Fibroblast of upper back skin (primary cell): ENCODE measurements at places on chromosomes 16 and 17.

DNA sequence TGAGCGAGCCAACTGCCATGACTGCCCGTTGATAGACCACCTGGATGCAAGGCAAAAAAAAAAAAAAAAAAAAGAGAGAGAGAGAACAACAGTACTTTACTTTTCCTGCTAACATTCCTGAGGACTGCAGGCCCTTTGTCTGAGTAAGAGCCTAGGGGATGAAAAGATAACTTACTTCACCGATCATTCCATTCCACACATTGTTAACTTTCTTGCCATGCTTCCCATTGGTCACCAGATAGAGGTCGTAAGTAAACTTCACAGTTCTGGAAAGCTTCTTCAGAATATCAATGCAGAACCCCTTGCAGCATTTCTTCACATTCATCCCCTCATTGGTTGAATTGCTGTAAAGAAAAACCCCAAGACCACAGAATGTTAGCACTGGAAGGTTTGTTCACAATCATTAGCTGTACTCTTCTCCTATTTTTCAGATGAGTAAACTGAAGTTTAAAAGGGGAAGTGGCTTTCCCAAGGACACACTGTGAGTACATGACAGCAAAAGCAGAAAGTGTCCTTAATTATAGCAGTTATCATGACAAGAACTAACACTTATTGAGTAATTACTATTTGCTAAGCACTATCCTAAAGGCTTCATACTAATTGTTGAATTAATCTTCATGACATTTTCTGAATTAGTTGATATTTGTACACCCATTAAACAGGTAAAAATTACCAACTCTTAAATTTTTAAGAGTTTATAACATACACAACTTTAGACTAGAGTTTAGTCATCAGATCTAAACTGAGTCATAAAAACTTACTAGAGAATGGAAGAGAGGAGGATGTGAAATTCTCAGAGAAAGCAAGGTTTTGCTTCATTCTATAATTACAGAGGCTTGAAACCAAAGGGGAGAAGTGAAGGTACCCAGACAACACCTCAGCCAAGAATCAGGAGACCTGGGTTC is 341.2 kb downstream of the GRIN2A start:
- DNase-seq, result peak; percentile 18

DNA sequence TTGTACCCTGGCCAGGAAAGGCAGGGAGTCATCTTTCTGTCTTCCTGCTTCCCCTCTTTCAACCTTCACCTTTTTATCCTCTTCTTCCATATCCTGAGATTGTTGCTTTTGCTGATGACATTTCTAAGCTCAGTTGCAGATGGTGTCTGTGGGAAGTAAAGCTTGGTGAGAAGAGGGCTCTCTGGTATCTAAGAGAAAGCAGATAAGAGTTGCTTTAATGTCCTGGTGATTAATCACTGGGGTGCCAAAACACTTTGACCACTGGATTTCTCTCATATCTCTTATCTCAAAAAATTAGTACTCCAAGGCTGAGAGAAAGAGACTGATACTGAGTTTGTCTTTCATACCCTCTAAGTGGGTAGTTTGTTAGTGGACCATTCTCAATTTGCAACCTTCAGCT is 71.3 kb downstream of the NEUROD2 start:
- no peak for DNase-seq

- no peak for DNase-seq
These were observed 10.7 kb downstream of the PYCARD start for GRCh38 chr16:31191697-31192428.

DNA sequence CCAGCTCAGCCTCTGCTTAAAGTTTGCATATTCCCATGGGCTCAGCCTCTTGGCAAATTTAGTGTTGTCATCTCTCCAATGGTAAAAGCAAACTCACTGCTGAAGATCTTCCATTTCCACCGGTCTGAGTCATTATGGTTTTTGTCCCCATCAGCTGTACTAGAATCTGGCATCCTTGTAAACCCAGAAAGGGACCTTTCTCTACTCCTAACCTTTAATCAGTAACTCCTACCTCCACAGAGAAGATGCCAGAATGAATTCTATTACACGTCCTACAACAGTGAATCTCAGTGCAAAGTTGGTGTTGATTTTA is 45.8 kb downstream of the ZNF652 start:
- DNase-seq, result peak; percentile 10

DNA sequence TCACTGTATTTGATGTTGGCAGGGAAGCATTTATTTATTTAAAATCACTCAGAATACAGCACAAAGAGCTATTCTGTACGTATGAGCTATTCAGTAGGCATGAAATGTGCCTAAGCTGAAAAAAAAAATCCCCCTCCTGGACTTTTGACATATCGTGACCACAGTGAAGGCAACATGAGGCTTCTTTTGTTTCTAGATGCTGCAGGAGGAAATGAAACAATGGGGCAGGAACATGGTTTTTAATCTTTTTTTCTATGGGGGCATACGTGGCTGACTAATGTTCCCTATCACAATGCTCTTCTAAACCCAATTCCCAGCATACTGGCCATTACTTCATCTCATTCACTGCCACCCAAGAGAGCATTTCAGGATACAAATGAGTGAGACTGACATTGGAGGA is 191.0 kb upstream of the PMFBP1 start:
- DNase-seq, result no peak

DNA sequence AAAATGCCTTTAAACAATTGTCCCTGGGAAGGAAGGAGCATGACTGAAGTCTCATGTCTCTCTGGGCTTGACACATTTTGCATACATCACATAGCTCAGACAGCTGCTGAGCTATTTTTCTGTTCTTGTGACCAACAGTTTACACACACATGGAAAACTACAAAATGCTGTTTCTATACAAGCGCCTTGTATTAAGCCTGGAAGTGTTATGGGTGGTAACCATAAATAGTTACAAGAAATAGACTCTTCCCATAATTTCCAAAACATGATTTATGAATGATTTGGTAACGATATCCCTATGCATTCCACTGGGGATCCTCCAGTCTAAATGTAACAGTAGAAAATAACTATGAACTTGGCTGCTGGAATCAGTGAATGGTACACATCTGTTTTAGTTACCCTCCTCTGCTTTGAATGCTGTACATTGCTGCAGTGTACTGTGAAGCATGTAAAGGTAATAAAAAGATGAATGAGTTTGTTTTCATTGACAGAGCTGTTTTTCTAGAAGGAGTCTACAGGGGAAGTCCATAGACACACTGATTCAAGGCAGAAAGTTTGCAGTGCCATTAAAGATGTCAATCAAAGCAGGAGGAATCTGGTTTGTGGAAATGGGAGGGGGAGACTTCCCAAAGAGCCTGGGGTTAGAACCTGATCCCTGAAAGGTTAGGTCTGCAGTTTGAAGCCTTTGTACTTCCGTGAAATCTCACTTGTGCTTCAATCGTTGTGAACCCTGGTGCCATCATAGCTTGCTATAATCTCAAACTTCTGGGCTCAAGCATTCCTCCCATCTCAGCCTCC is 5.0 kb downstream of the ACSF2 start:
- DNase-seq, result no peak

GRCh38 chr16:8511464-8511863 is 78.8 kb downstream of the TMEM114 start:
- no peak for DNase-seq

DNA sequence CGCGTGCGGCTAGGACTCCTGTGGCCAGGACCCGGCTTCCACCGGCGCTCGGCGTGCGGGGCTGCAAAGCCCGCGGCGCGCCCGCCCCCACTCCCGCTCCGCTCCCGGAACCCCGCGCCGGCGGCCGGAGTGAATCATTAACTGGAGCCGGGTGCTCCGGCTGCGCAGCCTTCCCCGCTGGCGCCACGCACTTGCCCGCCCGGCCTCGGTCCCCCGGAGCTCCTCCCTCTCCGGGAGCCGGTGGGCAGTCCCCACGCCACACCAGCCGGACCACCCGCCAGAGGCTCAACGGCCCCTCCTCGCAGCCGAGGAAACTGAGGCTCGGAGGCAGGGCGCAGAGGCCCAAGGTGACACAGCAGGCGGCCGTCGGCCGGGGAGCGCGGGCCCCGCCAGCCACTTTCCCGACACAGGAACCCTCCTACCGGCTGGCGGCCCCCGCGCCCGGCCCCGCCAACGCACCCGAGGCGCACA is 580 bp downstream of the BCAR1 start:
- no peak for DNase-seq

DNA sequence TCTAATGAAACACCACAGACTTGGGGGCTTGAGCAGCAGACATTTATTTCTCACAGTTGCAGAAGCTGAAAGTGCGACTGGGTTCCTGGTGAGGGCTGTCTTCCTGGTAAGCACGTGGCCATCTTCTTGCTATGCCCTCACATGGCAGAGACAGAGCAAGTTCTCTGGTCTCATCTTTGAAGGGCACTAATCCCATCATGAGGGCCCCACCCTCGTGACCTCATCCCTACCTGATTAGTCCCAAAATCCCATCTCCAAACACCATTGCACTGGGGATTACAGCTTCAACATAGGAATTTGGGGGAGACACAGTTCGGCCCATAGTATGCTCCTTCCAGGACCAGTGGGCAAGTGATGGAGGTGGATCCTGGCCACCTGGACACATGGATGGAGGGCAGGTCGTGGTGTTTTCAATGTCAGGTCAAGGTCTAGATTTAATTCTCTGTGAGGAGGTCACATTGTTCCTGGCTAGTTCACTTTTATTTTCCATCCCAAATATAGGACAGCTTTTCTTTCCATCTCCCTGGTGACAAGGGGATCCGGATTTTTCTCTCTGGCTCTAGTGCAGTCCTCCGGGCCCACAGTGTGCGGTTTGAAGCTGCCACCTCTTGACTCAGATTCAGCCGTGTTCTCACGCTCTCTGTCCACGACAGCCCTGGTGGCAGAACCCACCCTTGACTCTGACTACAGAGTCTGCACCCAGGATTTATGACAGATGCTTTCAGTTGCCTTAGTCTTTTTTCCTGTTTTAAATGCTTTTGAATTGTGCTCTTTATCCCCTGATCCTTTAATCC is 160.5 kb upstream of the NOL11 start:
- no peak for DNase-seq

GRCh38 chr17:35002876-35003551 is 22.7 kb downstream of the LIG3 start:
- no peak for DNase-seq

DNA sequence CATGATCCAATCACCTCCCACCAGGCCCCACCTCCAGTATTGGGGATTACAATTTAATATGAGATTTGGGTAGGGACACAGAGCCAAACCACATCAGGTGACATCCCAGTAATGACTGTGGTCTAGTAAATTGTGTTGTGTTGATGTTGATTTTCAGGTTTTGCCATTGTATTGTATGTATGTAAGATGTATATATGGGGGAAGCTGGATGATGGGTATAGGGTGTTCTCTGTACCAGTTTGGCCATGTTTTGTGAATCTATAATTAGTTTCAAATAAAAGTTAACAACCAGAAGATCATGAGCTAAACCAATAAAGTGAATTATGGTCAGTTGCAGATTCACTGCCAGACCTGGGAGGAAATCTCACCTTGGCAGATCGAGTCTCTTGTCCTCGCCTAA is 283.7 kb downstream of the WWOX start:
- no peak for DNase-seq

- no peak for DNase-seq
These were observed 47.8 kb upstream of the RASL10B start for GRCh38 chr17:35683591-35683990.

- DNase-seq, result no peak
These were observed 7.8 kb downstream of the SYCE1L start for GRCh38 chr16:77207030-77207429.

DNA sequence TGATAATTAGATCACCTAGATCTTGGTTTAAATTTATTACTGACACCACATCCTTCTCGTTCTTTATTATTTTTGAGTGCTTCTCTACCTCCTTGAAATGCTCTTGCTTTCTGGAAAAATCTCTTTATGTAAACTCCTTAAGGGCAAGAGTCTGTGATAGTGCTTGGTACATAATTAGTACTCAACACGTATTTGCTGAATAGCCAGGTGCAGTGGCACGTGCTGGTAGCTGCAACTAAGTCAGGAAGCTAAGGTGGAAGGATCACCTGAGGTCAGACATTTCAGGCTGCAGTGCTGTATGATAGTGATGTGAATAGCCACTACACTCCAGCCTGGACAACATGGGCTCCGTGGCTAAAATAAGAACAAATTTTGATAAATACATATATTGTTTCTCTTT is 63.0 kb downstream of the PPM1E start:
- DNase-seq, result no peak

- DNase-seq, result peak; percentile 71
These were observed 190.2 kb downstream of the PRKCA start for GRCh38 chr17:66492561-66493005.

- no peak for DNase-seq
These were observed 1.1 kb upstream of the PKMYT1 start for GRCh38 chr16:2981177-2981898.

GRCh38 chr16:9955677-9956076 is 226.6 kb downstream of the GRIN2A start:
- DNase-seq, result no peak

- DNase-seq, result no peak
These were observed 13.2 kb downstream of the TMEM100 start for GRCh38 chr17:55709440-55709839.

- DNase-seq, result peak; percentile 11
These were observed 1.8 kb upstream of the RBFOX3 start for GRCh38 chr17:79612468-79613194.

DNA sequence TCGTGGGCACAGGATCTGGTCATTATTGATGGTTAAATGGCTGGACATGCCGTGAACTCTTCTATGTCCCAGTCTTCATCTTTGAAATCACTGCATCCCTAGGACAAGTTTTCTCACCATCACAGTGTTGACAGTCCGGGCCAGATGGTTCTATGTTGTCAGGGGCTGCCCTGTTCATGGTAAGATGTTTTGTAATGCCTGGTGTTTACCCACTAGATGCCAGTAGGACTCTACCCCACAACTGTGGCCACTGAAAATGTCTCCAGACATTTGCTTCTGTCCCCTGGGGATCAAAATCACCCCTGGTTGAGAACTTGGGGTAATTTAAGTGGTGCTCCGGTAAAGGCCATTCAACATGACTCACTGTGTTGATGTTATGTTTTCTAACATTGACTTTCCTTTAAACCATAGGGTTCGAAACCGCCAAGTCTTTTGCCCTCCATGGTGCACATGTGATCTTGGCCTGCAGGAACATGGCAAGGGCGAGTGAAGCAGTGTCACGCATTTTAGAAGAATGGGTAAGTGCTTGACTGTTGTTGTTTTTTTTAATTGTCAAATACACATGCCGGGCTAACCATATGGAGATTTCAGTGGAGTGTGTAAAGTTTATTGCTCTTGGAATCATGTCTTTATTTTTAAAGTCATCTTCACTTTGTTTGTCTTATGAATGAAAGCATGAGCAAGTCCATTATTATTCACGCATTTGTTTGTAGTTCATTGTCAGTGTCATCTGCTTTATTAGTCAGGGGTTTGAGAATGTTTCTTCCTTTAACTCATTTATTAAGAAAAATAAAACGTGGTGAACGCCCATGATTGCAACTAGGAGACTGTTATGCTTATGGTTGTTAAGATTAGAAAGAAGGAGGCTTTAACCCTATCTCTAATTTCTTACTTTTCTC is 64.6 kb downstream of the WWOX start:
- DNase-seq, result no peak

DNA sequence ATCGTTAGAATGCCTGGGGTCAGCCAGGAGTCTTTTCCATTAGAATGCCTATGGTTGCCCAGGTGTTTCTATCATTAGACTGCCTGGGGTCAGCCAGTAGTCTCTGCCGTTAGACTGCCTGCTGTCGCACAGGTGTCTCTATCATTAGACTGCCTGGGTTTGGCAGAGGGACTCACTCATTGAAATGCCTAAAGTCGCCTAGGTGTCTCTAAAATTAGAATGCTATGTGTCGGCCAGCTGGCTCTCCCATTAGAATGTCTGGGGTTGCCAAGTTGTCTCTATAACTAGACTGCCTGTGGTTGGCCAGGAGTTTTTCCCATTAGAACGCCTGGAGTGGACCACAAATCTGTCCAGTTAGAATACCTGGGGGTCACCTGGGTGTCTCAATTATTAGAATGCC is 2266.5 kb downstream of the TP53TG3F start:
- DNase-seq, result no peak

GRCh38 chr17:77145612-77146245 is 5.0 kb downstream of the SEC14L1 start:
- DNase-seq, result peak; percentile 88
